Ureter (tissue), 1 donor: ENCODE measurements at places on chromosomes 16 and 17. TPM values are rescaled to one million over a fixed set of nuclear protein-coding genes. Genes with fewer than 3 reads are reported as not detected.

The KRT12 gene
- total RNA-seq: not detected

The DNAH2 gene
- total RNA-seq: 1.5 TPM

DNA sequence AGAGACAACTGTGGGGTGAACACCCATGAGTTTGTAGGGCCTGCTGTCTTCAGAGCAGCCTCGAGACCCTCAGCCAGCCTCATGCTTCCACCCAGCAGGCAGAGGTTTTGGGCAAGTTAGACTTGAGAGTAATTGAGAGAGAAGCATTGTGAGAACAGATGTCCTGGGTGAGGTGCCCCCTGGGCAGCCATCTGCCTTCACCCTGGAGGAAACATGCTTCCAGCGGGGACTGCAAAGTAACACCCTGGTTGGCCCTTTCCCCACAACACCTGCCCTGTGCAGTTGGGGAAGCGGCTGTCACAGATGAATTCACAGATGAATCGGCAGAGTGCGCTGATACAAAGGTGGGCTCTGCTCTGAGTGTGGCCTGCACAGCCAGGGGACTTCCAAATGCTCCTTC lies 23.4 kb downstream of the ATPAF2 start:
- no peak for DNase-seq

GRCh38 chr16:88928405-88929090 lies 48.5 kb downstream of the CBFA2T3 start:
- DNase-seq: no peak

DNA sequence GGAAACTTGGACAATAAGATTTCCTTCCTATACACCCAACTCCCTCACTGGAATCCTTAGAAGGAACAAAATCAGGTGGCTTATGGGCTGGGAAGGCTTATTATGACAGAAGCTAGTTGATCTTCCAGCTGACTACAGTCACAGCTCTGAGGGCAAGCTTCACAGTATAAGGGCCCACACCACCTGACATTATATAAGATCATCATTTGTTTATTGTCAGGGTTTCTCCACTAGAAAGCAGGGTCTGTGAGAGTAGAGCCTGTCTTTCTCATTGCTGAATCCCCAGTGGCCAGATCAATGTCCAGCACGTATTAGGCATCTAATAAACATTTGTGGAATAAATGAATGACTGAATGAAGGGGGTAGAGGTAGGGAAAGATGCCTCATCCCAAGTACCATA lies 57.8 kb upstream of the PHOSPHO1 start:
- DNase-seq: no peak

DNA sequence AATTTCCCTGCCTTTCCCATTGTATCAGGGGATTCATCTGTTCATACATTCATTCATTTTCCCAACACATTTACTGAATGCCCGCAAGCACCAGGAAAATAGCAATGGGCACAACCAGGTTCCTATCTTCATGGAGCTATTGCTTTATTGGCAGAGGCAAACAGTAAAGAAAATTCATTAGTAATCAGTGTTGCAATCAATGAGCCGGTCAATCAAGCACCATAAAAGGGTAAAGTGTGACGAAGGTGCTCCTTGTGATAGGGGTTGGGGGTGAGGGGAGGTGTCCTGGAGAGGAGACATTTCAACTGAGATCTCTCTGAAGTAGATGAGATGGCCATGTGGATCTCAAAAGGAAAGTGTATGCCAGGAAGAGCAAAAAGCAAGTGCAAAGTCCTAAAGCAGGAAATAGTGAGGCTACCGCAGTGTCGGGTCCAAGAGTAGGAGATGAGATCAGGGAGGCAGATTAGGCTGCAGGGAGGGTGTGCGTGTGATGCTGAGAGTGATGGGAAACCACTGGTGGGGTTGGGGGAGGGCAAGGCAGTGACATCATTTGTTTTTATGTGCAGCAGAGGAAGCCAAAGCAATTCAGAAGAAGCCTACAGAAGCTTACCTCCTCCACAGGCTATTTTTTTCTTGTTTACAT lies 28.4 kb downstream of the CDH13 start:
- no peak for DNase-seq

- no peak for DNase-seq
Observed at GRCh38 chr16:27768651-27769272, 218.8 kb downstream of the KATNIP start.
